ENCODE measurements at places on chromosomes 1 and 21. TPM values are rescaled to one million over a fixed set of nuclear protein-coding genes. Genes with fewer than 3 reads are reported as not detected.

GRCh38 chr21:26818906-26819305, 26.3 kb downstream of the ADAMTS1 start:
- DNase-seq, result no peak

- no peak for DNase-seq
Observed at GRCh38 chr1:198278943-198279342, 122.1 kb downstream of the NEK7 start.

DNA sequence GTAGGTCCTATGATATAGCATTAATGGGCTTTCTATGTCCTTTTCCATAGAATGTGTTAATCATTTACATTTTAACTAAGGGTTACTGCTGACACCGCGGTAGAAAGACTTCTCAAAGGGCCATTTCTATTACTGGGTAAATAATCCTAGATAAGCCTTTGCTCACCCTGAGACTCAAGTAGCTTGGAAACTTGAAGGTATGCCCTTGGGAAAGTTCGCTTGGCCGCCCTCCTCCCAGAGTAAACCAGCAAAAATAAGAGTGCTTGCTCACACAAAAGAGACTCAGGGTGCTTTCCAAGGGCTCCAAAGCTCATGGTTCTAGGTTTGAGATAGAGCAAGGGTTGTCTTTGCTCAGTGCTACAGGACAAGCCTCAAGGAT, 85.8 kb upstream of the TMPRSS2 start:
- no peak for DNase-seq

- DNase-seq, result no peak
Observed at GRCh38 chr1:20430355-20431175, 55.4 kb downstream of the CAMK2N1 start.

The PLXNA2 gene
- polyA plus RNA-seq, result 12.4 TPM

The SH3BP5L gene
- polyA plus RNA-seq, result 31.1 TPM
